ENCODE measurements at places on chromosomes 16 and 17. TPM values are rescaled to one million over a fixed set of nuclear protein-coding genes. Genes with fewer than 3 reads are reported as not detected.
A peak's percentile ranks its signal among the peaks of the same experiment; 100 is the strongest.

GRCh38 chr16:88297178-88297720 is 85.5 kb upstream of the ZNF469 start:
- H3K27ac ChIP-seq: no peak overlapping the region
- no peaks in the 10 kb centered on the region for H3K36me3 ChIP-seq
- H3K4me3 ChIP-seq: no peak overlapping the region
- H3K27me3 ChIP-seq: no peaks in the 10 kb centered on the region
- DNase-seq: no peak
- no peaks in the 10 kb centered on the region for H3K4me1 ChIP-seq

C1QTNF8 gene
- not detected for total RNA-seq

DNA sequence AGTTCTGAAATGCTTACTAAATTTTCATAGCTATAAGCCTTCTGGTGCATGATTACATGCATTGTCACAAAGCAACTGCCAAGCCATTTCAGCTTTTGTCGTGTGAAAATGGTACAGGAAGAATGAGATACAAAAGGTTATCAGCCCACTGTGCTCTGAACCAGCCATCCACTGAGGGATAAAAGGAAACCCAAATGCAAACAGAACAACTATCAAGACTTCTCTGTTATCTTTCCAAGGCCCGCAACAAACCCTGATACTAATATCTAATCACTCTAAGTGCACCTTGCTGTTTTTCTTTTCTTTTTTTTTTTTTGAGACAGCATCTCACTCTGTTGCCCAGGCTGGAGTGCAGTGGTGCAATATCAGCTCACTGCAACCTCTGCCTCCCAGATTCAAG is 109.0 kb downstream of the FTO start:
- no peak overlapping the region for H3K27ac ChIP-seq
- no peaks in the 10 kb centered on the region for H3K36me3 ChIP-seq
- H3K4me1 ChIP-seq: peaks cover 6% of the 10 kb centered on the region
- no peaks in the 10 kb centered on the region for H3K27me3 ChIP-seq
- no peak for DNase-seq
- H3K4me3 ChIP-seq: no peak overlapping the region

GRCh38 chr17:17034496-17035075 is 7.7 kb upstream of the MPRIP start:
- no peak for DNase-seq
- no peak overlapping the region for H3K4me3 ChIP-seq

RGS9 gene
- total RNA-seq: 4.3 TPM

GRCh38 chr16:67648764-67649407 is 3.9 kb downstream of the CARMIL2 start:
- H3K27ac ChIP-seq: no peak overlapping the region
- no peaks in the 10 kb centered on the region for H3K27me3 ChIP-seq
- H3K36me3 ChIP-seq: no peaks in the 10 kb centered on the region
- H3K4me3 ChIP-seq: no peak overlapping the region
- peaks cover 23% of the 10 kb centered on the region for H3K4me1 ChIP-seq

DNA sequence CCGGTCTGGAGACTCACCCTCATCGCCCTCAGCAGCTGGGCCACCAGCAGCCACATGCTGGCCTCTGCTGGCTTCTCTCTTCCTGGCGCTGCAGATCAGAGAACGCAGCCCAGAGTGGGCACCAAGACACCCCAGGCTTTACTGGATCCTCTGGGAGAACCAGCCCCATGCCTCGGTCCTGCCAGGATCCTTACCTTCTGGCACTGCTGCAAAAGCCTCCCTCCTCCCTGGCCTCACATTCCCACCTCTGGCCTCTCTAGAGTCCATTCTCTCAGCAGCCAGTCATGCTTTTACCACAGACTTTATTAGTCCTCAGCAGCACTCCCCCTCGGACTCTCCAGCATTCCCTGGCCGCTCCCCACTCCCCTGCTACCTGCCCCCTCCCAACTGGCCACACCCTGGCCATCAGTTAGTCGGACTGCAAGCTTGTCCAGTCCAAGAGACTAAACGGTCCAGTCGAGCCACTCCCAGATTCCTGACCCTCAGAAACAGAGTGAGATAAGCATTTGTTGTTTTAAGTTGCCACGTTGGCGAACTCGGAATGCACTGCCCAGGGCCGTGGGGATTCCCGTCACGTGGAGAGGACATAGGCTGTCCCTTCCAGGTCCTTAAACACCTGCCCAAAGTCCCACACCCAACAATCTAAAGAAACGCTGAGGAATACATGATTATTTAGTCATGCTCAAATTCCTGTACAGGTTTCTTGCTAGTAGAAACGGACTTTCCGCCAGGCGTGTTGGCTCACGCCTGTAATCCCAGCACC is 5.9 kb upstream of the SPG7 start:
- no peaks in the 10 kb centered on the region for H3K27me3 ChIP-seq
- no peaks in the 10 kb centered on the region for H3K36me3 ChIP-seq

DNA sequence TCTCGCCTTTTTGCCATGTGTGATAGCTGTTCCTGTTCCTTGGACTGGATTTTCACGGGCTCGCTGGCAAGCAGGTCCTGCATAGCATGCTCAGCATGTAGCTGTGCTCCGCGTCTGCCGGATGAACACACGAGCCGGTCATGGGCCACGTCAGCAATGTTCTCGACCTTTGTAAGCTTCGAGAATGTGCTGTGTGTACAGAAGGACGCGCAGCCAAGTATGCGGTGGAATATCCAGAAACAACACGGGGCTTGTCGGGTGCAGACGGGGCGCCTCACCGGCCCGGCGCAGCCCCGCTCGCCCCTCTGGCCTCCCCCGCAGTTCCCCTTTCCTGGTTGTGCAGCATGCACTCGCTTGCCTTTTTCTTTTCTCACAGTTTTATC is 42.2 kb downstream of the RPTOR start:
- no peaks in the 10 kb centered on the region for H3K4me1 ChIP-seq
- H3K4me3 ChIP-seq: no peak overlapping the region
- no peaks in the 10 kb centered on the region for H3K36me3 ChIP-seq
- H3K27me3 ChIP-seq: no peaks in the 10 kb centered on the region
- peak; percentile 32 for DNase-seq

NAGS gene
- 2.1 TPM for total RNA-seq

- H3K36me3 ChIP-seq: no peaks in the 10 kb centered on the region
- DNase-seq: no peak
- no peaks in the 10 kb centered on the region for H3K4me1 ChIP-seq
- no peaks in the 10 kb centered on the region for H3K27me3 ChIP-seq
Observed at GRCh38 chr17:43689814-43690213, 28.1 kb upstream of the MEOX1 start.

ALOX12 gene
- total RNA-seq: not detected

- peak overlapping the region; percentile 98 for H3K27ac ChIP-seq
- H3K4me3 ChIP-seq: no peak overlapping the region
- no peaks in the 10 kb centered on the region for H3K36me3 ChIP-seq
- DNase-seq: peak; percentile 87
Observed at GRCh38 chr17:17837966-17838962, 1.5 kb upstream of the SREBF1 start.

GRCh38 chr16:383326-384051 is 1.7 kb upstream of the PGAP6 start:
- H3K27ac ChIP-seq: peak overlapping the region; percentile 74
- peak; percentile 76 for DNase-seq
- H3K27me3 ChIP-seq: no peaks in the 10 kb centered on the region
- peaks cover 44% of the 10 kb centered on the region for H3K4me1 ChIP-seq

HOXB9 gene
- not detected for total RNA-seq

DNA sequence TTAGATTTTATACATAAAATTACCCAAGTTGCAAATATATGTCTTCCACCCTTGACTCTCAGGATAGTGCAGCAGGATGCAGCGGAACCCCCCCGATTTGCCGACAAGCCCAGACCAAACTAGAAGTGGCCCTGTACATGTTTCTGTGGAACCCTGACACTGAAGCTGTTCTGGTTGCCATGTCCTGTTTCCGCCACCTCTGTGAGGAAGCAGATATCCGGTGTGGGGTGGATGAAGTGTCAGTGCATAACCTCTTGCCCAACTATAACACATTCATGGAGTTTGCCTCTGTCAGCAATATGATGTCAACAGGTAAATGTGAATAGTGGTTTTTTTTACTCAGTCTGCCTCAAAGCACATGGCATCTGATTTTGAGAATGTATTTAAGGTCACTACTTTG is 70.7 kb downstream of the OMG start:
- H3K27ac ChIP-seq: no peak overlapping the region
- H3K4me1 ChIP-seq: no peaks in the 10 kb centered on the region
- H3K36me3 ChIP-seq: no peaks in the 10 kb centered on the region
- no peaks in the 10 kb centered on the region for H3K27me3 ChIP-seq
- no peak overlapping the region for H3K4me3 ChIP-seq

DNA sequence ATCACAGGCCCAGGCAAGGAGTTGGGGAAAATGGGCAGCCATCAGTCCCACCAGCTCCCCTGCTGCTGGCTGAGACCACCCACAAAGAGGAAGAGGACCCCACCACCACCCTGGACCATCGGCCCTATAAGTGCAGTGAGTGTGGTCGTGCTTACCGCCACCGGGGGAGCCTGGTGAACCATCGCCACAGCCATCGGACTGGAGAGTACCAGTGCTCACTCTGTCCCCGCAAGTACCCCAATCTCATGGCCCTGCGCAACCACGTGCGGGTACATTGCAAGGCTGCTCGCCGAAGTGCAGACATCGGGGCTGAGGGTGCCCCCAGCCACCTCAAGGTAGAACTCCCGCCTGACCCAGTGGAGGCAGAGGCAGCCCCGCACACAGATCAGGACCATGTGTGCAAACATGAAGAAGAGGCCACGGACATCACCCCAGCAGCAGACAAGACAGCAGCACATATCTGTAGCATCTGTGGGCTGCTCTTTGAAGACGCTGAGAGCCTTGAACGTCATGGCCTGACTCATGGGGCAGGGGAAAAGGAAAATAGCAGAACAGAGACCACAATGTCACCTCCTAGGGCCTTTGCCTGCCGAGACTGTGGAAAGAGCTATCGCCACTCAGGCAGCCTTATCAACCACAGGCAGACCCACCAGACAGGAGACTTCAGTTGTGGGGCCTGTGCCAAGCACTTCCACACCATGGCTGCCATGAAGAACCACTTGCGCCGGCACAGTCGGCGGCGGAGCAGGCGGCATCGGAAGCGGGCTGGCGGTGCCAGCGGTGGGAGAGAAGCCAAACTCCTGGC is 3.6 kb downstream of the ZNF646 start:
- no peak overlapping the region for H3K27ac ChIP-seq
- H3K36me3 ChIP-seq: peaks cover 8% of the 10 kb centered on the region
- no peak for DNase-seq
- H3K4me1 ChIP-seq: peaks cover 13% of the 10 kb centered on the region
- H3K27me3 ChIP-seq: no peaks in the 10 kb centered on the region
- H3K4me3 ChIP-seq: no peak overlapping the region

DNA sequence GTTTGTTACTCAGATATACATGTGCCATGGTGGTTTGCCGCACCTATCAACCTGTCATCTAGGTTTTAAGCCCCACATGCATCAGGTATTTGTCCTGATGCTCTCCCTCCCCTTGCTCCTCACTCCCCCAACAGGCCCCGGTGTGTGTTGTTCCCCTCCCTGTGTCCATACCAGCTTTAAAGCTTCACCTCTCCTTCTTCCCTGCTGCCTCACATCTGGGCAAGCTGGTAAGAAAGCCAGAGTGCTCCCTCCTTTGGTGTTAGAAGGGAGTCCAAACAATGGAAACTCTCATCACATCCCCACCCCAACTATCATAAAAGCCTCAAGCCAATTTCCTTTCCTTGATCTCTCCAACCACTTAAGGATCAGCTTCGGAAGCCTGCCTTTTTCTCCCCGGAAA is 1115.6 kb upstream of the GOT2 start:
- no peaks in the 10 kb centered on the region for H3K27me3 ChIP-seq
- no peaks in the 10 kb centered on the region for H3K4me1 ChIP-seq
- no peaks in the 10 kb centered on the region for H3K36me3 ChIP-seq
- no peak for DNase-seq
- no peak overlapping the region for H3K4me3 ChIP-seq

DNA sequence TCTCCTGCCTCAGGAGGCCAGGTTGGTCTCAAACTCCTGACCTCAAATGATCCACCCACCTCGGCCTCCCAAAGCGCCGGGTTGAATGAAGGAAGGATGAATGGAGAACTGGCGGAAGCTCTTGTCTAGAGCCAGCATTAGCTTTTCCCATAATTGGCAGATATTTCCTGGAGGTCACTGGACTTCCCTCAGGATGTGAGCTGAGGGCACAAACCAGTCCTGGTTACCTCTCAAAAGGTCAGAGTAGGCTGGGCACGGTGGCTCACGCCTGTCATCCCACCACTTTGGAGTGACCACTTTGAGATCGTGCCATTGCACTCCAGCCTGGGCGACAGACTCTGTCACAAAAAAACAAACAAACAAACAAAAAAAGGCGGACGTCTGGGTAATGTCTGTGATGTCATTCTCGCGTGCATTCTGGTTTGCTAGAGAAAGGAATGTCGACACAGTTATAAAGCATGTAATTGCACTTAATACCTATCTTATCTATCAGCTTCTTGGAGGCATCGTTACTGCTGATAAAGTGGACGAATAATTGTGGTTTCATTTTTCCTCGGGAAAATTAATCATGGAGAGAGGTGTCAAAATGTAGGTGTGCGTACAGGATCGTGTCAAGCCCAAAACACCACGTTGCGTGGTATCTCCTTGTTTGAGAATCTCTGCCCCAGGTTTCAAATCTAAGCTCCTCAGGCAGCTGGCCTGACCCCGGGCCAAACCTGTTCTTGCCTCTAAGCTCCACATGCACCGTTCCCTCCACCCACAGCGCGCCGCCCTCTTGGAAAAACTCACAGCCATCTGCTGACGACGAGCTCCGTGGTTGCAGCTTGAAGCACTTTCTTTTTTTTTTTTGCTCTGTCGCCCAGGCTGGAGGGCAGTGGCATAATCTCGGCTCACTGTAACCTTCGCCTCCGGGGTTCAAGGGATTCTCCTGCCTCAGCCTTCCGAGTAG is 6.4 kb upstream of the CRK start:
- H3K4me1 ChIP-seq: peaks cover 35% of the 10 kb centered on the region
- H3K36me3 ChIP-seq: peaks cover 5% of the 10 kb centered on the region
- no peak overlapping the region for H3K27ac ChIP-seq
- H3K4me3 ChIP-seq: no peak overlapping the region
- no peaks in the 10 kb centered on the region for H3K27me3 ChIP-seq

DNA sequence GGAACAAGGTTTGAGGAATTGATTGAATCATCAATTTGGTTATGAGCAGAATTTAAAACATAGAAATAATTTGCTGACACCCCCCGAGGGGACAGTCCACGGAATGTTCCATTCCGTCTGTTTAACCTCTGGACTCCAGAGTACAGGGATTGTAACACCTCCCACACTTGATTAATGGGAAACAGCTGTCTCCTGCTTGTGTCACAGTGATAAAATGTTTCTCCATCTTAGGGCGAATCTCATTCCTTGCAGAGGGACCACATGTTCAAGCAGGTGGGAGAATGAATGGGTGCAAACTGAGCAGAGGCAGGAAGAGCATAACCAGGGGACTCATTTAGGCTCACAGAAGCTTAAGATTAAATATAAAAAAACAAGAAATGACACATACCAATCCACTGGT is 249.5 kb upstream of the RBFOX1 start:
- H3K36me3 ChIP-seq: no peaks in the 10 kb centered on the region
- no peak for DNase-seq
- H3K27ac ChIP-seq: no peak overlapping the region
- H3K4me3 ChIP-seq: no peak overlapping the region
- peaks cover 3% of the 10 kb centered on the region for H3K27me3 ChIP-seq

KCNH4 gene
- not detected for total RNA-seq

Data from body of pancreas (tissue), 4 donors.